Left renal cortex interstitium (tissue), 4 donors: ENCODE measurements at places on chromosomes 1 and 21. TPM values are rescaled to one million over a fixed set of nuclear protein-coding genes. Genes with fewer than 3 reads are reported as not detected.

COG2 gene
- 37.3 TPM for polyA plus RNA-seq

- DNase-seq = peak; percentile 35
Measured at GRCh38 chr1:19844731-19845495, 29.8 kb upstream of the RNF186 start.

DNA sequence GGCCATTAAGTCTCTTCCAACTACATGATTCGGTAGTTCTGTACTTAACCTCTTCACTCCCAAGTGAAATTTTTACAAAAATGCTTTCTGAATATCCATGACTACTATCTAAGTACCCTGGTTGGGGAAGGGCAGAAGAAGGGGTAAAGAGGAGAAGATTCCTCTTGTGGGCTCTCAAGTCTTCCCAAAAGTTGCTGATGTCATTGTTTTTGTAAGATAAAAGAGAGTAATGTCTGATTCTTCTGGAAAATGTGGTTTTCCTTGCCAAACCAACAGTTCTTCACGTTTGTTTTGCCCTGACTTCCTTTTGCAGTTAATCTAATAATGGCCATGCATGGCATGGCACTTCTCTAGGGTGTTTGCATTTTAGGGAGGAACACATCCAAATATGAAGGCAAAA, 34.7 kb upstream of the AK4 start:
- no peak for DNase-seq

DNA sequence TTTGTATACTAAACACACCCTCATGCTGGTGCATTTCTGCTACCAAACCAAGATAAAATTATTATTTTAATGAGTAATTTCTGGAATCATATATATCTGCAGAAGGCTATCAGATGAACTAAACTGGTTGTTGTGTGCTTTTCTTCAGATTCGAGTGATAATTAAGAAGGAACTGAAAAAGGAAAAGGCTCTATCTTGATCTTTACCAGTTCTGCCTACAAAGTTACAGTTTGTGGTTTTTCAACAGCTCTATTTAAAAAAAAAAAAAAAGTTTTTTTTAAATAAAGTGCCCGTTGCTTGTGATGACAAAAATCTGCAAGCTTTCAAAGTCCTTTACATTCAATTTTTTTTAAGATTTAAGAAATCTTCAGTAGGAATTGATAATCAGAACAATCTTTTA, 13.6 kb downstream of the DENND1B start:
- DNase-seq = no peak
